Bronchus fibroblast of lung (primary cell): ENCODE measurements at places on chromosomes 6 and 20. TPM values are rescaled to one million over a fixed set of nuclear protein-coding genes. Genes with fewer than 3 reads are reported as not detected.

MEI4 gene
- not detected in 2 replicates for total RNA-seq

CAGE1 gene
- total RNA-seq: 0.17 TPM in 1 of 2 replicates, not detected in the other

AHI1 gene
- 6.7 and 10.8 TPM in 2 replicates for total RNA-seq

TMEM239 gene
- total RNA-seq: not detected in 2 replicates

PLCB4 gene
- 1.3 and 1.8 TPM in 2 replicates for total RNA-seq

FAM229B gene
- total RNA-seq: 28.1 and 33.0 TPM in 2 replicates

ARFGEF3 gene
- under 0.01 TPM in 2 replicates for total RNA-seq

OR2H1 gene
- not detected in 2 replicates for total RNA-seq

SYNDIG1 gene
- total RNA-seq: not detected in 2 replicates

ZNF165 gene
- total RNA-seq: 0.34 and 0.45 TPM in 2 replicates

HSPA1L gene
- total RNA-seq: 0.30 and 0.50 TPM in 2 replicates

NOP56 gene
- total RNA-seq: 145 TPM in 2 replicates

CASS4 gene
- total RNA-seq: 2.2 and 2.4 TPM in 2 replicates

GATA5 gene
- total RNA-seq: not detected in 2 replicates

PRDM13 gene
- total RNA-seq: under 0.01 TPM in 1 of 2 replicates, not detected in the other

BNIP5 gene
- total RNA-seq: not detected in 2 replicates

CCM2L gene
- not detected in 2 replicates for total RNA-seq

LYRM4 gene
- total RNA-seq: 18.8 and 22.4 TPM in 2 replicates

SNX9 gene
- 29.1 TPM in 2 replicates for total RNA-seq

PARD6B gene
- 0.15 and 0.17 TPM in 2 replicates for total RNA-seq

TENT5A gene
- total RNA-seq: 1.7 and 1.9 TPM in 2 replicates

KCNQ5 gene
- 0.30 and 0.50 TPM in 2 replicates for total RNA-seq

CAPN11 gene
- not detected in 2 replicates for total RNA-seq

TUBB2B gene
- total RNA-seq: 40.7 and 41.9 TPM in 2 replicates

RFX6 gene
- total RNA-seq: not detected in 2 replicates

VARS2 gene
- total RNA-seq: 23.0 and 25.9 TPM in 2 replicates

OTOR gene
- total RNA-seq: not detected in 2 replicates

CTSA gene
- total RNA-seq: 77.2 and 91.1 TPM in 2 replicates

TRIM31 gene
- not detected in 2 replicates for total RNA-seq

ANKEF1 gene
- total RNA-seq: 2.2 and 2.4 TPM in 2 replicates

APMAP gene
- total RNA-seq: 97.7 and 99.6 TPM in 2 replicates

CD93 gene
- not detected in 2 replicates for total RNA-seq

FRMD1 gene
- total RNA-seq: not detected in 2 replicates

VIP gene
- not detected in 2 replicates for total RNA-seq

NKX2-2 gene
- not detected in 2 replicates for total RNA-seq

RAB5IF gene
- 109 and 112 TPM in 2 replicates for total RNA-seq

BPIFA3 gene
- total RNA-seq: not detected in 2 replicates

BTBD3 gene
- 8.9 and 9.5 TPM in 2 replicates for total RNA-seq

MEP1A gene
- not detected in 2 replicates for total RNA-seq
